ENCODE measurements at places on chromosomes 7 and 10.

DNA sequence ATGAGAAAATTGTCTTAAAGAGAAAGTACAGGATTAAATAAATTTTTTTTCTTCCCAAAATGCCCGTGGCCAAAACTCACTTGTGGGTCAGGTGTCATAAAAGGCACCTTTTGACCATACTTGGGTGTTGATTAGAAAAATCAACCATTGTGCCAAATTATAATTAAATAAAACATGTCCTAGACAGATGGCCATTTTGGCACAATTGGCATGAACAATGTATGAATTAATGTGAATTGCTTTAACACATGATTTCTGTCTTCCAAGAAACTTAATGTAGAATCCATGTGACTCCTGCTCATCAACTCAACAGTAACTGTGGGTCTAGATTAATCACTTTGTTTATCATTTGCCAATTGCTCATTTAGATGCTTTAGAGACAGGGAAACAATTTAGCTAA lies 64.0 kb downstream of the CSTF2T start:
- DNase-seq: no peak

GRCh38 chr10:12780634-12781601 lies 220.6 kb downstream of the CCDC3 start:
- DNase-seq: no peak

- DNase-seq: no peak
Measured at GRCh38 chr7:454356-455109, 65.1 kb downstream of the PDGFA start.

DNA sequence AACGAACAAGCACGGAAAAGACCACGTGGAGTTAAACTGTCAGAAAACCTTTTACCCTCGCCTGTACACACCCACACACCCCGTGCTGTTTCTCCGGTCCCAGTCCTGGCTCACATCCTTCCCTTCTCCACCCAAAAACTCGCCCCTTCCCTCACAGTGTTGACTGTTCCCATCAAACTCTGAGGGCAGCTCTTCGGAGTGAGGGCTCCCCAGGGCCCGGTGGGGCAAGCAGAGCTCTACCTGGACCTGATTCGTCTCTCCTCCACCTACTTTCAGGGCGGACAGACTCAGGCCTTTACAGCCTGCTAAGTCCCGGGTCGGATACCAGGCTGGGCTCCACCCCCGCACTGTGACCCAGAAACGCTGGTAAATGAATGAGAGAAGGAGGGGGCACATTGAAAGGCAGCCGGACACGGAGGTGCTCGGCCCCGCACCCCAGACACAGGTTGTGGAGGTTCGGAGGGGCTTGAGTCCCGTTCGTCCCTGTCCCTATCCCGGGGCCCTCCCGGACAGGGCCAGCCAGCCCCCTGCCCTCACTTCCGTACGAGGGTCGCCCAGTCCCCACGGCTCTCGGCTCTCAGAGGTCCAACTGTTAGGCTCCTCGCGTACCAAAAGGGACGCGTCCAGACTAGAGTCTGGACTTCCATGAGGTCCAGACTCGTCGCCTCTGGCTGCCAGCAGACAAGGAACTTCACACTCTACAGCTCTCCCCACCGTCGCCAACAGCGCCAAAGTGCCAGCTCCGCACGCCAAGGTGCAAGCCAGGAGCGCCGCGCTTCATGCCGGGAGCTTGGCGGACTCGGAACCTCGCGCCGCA lies 31.7 kb upstream of the ASL start:
- no peak for DNase-seq

DNA sequence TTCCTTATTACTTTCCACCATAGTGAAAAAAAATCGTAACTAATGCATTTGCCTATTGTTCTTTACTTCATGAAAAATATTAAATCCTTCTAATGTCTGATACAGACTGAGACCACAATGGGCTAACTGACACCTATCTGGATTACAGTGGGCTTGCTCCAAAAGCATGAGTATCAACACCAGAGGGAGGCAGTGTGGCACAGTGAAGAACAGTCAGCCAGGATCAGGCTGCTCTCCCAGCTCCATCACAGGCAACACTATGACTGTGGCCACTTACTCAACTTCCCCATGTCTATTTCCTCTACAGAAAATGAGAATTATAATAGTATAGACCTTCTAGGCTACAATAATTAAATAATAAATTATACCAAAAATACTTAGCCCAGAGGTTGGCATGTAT lies 97.2 kb downstream of the SLC25A13 start:
- no peak for DNase-seq

GRCh38 chr10:43607199-43607573 lies 948 bp downstream of the ZNF485 start:
- no peak for DNase-seq

DNA sequence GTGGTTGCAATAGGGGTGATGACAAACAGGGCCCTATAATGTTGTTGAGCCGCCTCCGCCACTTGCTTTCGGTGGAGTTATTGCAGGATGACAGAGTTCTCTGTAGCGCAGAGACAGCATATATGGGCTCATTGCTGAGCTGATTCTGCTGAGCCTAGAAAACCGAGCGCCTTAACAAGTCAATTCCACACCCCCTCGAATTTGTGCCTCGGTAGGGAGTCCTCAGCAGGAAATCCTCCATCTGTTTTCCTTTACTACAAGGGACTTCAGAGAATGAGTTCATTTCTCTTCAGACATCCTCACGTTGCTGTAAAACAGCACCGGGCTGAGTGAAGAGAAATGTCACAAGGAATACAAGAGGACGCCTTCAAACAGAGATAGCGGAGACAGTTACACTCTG lies 90.7 kb upstream of the KIAA1217 start:
- DNase-seq: no peak

- DNase-seq: no peak
Measured at GRCh38 chr7:54330216-54330800, 211.9 kb upstream of the VSTM2A start.

GRCh38 chr10:79023240-79024162 lies 45.3 kb upstream of the ZMIZ1 start:
- no peak for DNase-seq

DNA sequence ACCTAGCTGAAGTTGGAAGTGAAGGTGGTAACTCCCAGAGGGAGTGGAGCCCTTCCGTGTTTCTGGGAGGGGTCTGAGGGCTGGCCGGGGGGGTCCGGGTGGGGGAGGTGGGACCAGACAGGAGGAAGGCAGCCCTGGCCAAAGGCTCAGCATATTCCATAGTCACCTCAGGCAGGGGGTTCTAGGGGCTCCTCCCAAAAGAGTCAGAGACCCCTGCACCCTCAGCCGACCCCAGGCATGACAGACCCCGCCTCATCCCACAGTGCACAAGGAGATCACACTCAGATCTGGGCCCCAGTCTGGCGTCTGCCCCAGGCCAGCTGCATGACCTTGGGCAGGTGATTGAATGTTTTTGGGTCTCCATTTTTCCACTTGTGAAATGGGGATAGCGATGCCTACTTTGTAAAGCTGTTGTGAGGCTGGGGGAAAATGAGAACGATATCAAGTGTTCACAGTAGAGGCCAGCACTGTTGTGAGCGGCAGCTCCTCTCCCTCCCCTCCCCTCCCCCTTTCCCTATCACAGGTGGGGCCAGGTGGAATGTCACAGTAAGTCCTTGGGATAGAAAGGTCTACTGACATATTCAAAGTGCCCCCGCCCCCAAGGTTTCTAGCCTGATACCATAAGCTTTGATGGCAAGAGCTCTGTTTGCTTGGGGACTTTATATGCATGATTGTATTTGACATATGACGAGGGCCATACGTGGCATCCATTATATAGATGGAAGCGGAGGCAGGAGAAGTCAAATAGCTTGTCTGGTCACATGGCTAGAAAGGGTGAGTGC lies 33.3 kb downstream of the DNAJB12 start:
- no peak for DNase-seq

GRCh38 chr7:24444666-24445440 lies 128.4 kb upstream of the PALS2 start:
- no peak for DNase-seq

DNA sequence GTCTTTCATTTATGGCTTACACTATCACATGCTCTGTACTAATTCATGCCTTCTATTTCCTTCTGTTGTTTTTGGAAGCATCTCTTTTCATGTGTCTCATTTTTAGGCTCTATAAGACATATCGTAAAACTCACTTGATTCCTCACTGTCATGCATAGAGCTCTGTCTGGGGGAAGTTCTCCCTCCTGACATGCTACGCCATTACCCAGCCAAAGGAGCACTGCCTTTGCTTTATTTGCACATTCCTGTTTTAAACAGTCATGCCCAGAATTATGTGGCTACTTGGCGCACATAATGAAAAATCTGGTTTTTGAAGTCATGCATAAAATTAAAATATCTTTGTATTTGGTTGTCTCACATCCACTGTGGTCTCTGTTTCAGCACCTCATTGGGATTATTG lies 17.6 kb upstream of the AKR1C3 start:
- DNase-seq: no peak

- no peak for DNase-seq
Measured at GRCh38 chr7:132980402-132980801, 101.5 kb downstream of the CHCHD3 start.

GRCh38 chr10:3292636-3293035 lies 120.1 kb upstream of the PITRM1 start:
- no peak for DNase-seq

Measured in neural crest cell (in vitro differentiated cells).